Renal cortex interstitium (tissue), 15 donors: ENCODE measurements at places on chromosomes 7 and 10.

- DNase-seq = no peak
Observed at GRCh38 chr7:34100661-34101060, 195.3 kb downstream of the BMPER start.

DNA sequence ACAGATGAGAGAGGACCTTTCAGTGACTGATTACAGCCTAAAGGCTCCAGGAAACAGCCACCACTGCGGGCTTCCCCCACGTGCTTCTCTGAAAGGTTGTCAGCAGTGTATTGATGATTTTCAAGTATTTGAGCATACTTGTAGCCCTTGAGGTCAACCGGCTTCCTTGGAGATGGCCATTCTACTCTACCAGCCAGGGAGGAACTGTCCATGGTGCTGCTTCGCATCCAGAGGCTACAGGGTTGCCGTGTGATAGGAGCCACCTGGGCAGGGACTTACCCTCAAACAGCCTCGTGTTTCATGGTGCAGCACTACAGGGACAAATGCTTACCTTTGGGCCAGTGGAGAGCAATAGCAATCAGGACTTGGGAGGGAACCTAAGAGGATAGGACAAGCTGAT, 179.5 kb downstream of the DPP6 start:
- DNase-seq = peak; percentile 42

DNA sequence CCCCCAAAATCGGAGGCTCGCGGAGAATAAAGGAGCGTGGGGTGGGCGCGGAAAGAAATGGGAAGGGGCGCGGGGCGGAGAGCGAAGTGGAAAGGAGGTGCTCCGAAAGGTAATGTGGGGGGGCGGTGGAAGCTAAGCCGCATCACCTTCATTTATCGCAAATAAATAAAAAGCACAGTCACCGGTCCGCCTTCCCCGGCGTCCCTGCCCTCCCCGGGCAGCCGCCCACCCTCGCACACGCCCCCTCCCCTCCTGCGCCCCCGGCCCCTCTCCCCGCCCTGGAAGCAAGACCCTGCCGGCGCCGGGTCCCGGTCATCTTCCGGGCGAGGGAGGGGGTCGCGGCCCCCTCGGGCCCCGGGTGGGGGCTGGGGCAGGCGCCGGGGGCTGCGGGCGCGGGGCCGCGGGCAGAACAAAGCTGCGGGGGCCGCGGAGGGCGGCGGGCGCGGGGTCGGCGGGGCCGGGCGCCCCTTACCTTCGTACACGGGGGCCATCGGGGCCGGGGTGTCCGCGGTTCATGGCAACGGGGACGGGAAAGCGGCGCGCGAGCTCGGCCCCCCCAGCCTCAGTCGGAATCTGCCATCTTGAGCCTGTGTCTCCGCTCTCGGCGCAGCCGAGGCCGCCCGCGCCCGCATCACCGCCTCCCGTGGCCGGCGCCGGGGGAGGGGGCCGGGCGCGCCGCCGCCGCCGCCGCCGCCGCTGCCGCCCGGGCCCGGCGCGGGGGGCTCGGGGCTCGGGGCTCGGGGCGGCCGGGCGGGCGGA, 486 bp downstream of the HIPK2 start:
- no peak for DNase-seq

- DNase-seq = no peak
Observed at GRCh38 chr7:79822620-79823240, 311.9 kb upstream of the GNAI1 start.

DNA sequence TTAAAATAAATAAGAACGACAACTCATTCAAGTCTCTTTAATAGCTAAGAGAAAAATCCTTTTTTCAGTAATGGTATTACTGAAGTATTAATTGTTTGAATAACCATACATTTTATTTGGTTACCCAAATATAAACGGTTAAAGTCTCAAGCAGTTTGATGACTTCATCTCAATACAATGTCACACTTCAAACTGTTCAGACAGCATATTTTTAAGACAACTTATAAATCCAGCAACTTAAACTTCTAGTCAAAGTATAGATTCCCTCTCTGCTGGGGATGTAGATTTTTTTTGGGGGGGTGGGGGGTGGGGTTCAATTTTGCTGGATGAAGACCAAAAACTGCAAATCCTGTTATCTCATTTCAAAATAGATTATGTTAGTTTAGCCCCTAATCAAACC, 42.0 kb downstream of the GNA12 start:
- no peak for DNase-seq

GRCh38 chr7:20431146-20431545, 100.4 kb downstream of the ITGB8 start:
- no peak for DNase-seq

- DNase-seq = no peak
Observed at GRCh38 chr7:68422281-68422680, 1176.0 kb upstream of the AUTS2 start.

- no peak for DNase-seq
Observed at GRCh38 chr7:80900583-80901576, 18.0 kb downstream of the SEMA3C start.

DNA sequence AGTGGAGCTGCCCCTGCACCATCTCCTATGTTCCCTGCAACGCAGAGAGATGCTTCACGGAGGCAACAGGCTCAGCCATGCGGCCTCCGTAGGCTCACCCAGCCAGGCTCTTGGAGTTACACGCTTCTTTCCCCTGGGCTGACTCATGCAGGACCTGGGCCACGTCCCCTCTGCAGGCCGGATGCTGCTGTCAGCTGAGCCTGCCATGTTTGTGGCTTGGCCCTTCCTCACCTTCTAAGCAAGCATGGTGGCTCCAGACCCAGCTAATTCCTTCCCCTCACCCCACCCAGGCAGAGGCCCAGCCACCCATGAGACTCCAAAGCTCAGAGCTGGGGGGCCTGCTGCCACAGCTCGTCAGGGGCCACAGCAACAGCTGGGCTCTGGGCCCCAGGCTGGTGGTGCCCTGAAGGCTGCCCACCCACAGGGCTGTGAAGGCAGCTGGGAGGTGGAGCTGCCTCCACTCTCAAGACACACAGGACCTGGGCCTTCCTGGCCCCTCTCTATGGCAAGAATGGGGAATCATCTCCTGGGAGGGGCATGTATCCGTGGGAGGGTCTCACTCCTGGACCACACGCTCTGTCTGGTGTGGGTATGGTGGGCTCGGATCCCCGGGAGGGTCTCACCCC, 219.6 kb downstream of the ELFN1 start:
- no peak for DNase-seq

GRCh38 chr7:88071994-88072714, 138.1 kb downstream of the ADAM22 start:
- no peak for DNase-seq

- DNase-seq = no peak
Observed at GRCh38 chr7:40723829-40724228, 589.0 kb downstream of the SUGCT start.

DNA sequence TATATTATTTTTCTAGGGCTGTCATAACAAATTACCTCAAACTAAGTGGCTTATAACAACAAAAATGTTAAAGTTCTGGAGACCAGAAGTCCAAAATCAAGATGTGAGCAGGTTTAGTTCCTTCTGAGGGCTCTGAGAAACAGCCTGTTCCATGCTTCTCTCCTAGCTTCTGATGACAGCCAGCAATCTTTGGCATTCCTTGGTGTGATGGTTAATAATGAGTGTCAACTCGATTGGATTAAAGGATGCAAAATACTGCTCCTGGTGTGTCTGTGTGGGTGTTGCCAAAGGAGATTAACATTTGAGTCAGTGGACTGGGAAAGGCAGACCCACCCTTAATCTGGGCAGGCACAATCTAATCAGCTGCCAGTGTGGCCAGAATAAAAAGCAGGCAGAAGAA, 26.3 kb upstream of the TNKS2 start:
- no peak for DNase-seq

GRCh38 chr7:28405662-28406061, 6.7 kb upstream of the CREB5 start:
- no peak for DNase-seq

GRCh38 chr7:3153118-3153517, 109.5 kb upstream of the CARD11 start:
- no peak for DNase-seq

DNA sequence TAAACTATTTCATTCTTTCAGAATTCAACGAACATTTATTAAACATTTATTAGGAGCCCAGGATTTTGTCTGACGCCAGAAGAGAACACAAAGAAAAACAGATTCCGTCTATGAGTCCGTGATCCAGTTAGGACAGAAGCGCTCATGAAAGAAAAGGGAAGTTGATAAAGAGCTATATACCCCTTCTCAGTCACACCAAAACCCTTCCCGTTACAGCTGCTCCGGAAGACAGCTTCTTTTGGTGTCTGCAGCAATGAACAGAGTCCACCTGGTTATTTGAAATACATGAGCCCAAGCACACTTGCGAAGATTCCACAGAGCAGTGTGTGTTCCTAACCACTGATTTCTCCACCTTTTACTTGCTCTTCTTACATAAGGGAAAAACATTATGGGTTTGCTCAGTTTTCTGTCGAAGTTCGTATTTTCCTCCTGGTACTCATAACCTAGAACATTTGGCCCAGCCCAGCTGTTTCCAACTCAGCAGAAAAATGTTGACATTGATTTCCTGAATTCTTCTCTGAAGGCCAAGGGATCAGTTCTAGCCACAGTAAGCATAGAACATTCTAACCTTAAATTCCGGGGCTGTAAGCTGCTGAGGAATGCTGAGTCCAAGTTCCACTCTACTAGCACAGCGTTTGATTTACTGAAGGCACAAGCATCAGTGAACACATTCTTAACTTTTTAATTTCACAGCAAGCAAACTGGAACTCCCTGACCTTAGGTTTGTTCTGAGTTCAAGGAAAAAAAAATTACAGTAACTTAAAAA, 206.5 kb downstream of the SORCS1 start:
- DNase-seq = no peak

DNA sequence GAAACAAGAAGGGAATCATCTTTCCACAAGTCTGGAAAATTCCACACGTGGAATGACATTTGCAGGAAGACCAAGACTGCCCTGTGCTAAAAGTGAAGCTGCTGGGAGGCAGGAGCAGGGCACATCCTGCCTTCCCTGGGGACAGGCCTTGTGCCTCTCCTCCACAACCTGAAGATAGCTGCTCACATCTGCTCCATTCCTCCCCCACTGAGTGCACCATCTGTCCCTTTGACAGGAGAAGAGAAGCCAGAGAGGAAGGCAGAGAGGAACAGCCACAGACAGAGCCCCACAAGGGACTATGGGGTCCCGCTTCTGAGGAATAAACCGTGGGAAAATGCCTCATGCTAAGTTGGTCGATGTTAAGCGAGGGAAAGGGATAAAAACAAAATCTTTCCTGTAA, 15.9 kb upstream of the FAM171A1 start:
- DNase-seq = no peak

- DNase-seq = no peak
Observed at GRCh38 chr7:40843338-40843985, 708.7 kb downstream of the SUGCT start.

DNA sequence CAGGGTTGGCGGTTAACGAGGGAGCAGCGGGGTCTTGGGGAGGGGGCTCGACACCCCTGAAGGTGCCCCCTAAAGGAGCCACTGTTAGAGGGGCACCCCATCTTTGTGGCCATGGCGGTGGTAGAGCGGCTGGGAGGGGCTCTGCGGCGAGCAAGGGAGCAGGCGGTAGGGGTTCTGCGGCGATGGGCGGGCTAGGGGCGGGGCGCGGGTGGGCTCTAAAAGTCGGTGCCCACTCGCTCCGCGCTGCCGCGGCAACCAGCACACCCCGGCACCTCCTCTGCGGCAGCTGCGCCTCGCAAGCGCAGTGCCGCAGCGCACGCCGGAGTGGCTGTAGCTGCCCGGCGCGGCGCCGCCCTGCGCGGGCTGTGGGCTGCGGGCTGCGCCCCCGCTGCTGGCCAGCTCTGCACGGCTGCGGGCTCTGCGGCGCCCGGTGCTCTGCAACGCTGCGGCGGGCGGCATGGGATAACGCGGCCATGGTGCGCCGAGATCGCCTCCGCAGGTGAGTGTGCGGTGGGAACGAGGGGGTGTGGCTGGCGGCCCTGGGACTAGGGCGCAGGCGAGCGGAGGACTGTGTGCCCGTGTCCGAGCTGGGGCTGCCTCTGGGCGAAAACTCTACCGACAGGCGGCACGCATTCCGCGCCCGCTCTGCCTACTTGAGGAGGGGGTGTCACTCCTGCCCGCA, at the start of gene MEST:
MEST (plus strand) TSS at position 245 of the 682 bp plus-strand sequence; CDS start at position 474, 229 bp downstream.
- DNase-seq = no peak

DNA sequence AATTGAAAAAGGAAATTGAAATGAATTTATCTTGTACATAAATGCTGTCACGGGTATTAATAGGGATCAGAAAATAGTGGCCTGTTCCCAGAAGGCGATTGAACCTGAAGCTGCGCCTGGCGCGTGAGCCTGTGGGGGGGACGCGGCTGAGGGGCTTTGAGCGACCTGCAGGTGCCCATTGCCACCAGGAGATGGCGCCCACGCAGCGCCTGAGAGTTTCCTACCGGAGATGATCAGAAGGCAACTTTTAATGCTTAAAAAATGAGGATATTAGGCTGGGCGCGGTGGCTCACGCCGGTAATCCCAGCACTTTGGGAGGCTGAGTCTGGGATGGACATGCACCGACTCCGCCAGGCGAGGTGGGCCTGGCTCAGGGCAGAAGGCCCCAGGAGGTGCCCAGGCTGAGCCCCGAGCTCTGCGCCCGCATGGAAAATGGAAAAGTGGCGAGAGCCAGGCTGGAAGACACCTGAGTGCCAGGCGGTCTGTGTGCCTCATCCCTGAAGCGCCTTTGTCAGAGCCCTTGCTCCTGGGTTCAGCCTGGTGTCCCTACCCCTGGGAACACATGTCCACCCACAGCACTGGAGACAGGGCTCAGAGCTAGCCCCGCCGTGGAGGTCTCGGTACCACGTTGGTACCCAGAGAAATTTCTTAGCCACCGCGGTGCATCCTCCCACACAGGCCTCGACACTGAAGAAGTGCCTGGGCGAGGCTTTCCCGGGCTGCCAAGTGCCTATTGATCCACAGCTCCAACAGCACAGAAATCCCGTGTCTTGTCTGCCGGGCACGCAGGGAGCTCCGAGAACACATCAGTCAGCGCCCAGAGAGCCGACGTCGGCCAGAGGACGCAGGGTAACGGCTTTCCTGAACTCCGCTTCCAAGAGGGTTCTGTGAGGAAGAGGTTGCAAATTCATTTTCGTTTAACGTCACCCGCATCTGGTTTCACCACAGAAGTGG, 117.4 kb downstream of the INPP5A start:
- DNase-seq = no peak

DNA sequence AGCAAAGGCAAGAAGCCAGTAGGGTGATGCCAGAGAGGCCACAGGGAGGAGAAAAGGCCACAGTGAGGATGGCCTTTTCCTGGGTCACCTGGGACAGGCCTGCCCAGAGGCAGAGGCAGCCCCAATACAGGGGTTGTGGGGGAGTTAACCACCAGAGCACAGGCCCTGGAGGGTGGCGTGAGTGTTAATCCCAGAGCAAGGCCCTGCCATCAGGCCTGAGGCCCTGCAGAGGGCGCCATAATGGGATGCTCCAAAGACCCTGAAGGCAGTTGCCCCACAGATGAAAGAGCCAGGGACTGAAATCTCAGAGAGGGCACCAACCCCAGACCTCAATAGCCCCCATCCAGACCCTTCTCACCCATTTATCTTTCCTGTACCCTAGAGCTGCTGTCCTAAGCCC, 23.9 kb downstream of the SLC13A4 start:
- DNase-seq = no peak
